ENCODE measurements at places on chromosomes 11 and 22. TPM values are rescaled to one million over a fixed set of nuclear protein-coding genes. Genes with fewer than 3 reads are reported as not detected.

Gene VSTM5
- 0.03 TPM for polyA plus RNA-seq

Gene C11orf97
- polyA plus RNA-seq = not detected

Gene INPP5J
- 0.37 TPM for polyA plus RNA-seq

GRCh38 chr11:76801225-76801624 is 18.1 kb downstream of the TSKU start:
- no peak for DNase-seq

- no peak for DNase-seq
Measured at GRCh38 chr11:907668-908067, 2.9 kb downstream of the CHID1 start.

GRCh38 chr22:44439356-44440223 is 58.4 kb downstream of the RTL6 start:
- no peak for DNase-seq

GRCh38 chr22:48380016-48380665 is 1447.5 kb downstream of the BRD1 start:
- no peak for DNase-seq
